ENCODE measurements at places on chromosomes 5 and 9.

DNA sequence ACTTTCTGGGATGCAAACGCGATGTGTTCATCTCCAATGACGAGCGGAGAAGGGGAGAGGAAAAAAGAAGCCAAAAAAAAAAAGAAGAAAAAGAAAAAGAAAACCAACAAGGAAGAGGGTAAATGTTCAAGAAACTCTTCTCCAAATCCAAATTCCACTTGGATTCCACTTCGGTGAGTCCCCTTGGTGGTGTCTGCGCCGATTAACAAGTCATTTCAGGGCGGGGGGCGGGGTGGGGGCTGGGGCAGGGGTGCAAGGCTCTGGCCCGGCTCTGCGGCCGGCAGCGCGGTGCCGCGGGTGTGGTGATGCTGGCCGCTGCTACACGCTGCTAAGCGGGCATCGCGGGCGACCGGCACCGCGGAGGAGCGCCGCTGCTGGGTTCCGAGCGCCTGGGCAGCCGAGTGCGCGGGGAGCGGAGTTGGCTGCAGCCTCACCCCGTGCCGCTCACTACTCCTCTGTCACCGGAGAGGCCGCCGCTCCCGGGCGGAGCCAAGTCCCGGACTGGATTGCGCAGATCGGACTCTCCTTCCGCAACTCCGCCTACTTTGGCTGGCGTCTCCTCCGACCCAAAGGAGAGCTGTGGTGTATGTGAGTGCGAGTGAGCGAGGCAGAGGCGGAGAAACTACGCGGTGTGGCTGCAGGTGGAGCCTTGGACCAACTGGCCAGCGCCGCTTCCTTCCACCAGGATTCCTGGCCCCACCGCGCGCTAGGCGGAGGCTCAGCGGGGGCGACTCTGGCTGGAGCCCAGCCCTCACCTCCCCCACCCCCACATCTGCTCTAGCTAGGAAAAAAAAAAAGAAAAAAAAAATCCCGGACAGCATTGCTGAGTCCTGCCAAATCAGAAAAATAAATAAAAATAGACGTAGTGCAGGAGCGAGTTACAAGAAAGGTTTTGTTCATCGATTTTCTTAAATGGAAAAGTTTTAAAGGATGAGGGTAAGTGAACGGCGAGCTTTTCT is at the start of gene SEMA6A:
Gene SEMA6A, minus strand, starts transcription at position 457 of the 959 bp plus-strand sequence. CDS start 69,879 bp downstream, outside the sequence.
- H3K36me3 ChIP-seq = no peaks in the 10 kb centered on the region
- peak within 1 kb of the TSS; percentile 96 for H3K27ac ChIP-seq
- H3K27me3 ChIP-seq = peaks cover 10% of the 10 kb centered on the region
- H3K4me1 ChIP-seq = peaks cover 11% of the 10 kb centered on the region
- peak within 1 kb of the TSS; percentile 85 for H3K4me3 ChIP-seq

DNA sequence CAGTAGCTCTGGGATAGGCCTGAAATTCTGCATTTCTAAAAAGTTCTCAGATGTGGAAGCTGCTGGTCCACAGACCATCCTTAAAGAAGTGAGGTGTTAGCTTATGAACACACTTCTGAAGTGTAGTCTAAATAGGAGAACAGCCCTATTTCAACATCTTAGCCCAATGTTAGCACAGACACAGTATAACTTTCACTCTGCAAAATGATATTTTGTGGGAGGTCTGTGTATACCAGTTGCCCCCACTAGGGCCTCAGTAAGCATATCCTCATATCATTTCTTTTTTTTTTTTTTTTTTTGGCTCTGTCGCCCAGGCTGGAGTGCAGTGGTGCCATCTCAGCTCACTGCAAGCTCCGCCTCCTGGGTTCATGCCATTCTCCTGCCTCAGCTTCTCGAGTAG is 7.5 kb upstream of the HABP4 start:
- H3K27me3 ChIP-seq = peaks cover 3% of the 10 kb centered on the region
- no peak overlapping the region for H3K27ac ChIP-seq
- no peaks in the 10 kb centered on the region for H3K4me1 ChIP-seq

GRCh38 chr9:132826621-132827365 is 51.3 kb downstream of the AK8 start:
- no peaks in the 10 kb centered on the region for H3K27me3 ChIP-seq
- no peak overlapping the region for H3K27ac ChIP-seq
- H3K36me3 ChIP-seq = no peaks in the 10 kb centered on the region
- H3K4me3 ChIP-seq = no peak overlapping the region
- DNase-seq = no peak

DNA sequence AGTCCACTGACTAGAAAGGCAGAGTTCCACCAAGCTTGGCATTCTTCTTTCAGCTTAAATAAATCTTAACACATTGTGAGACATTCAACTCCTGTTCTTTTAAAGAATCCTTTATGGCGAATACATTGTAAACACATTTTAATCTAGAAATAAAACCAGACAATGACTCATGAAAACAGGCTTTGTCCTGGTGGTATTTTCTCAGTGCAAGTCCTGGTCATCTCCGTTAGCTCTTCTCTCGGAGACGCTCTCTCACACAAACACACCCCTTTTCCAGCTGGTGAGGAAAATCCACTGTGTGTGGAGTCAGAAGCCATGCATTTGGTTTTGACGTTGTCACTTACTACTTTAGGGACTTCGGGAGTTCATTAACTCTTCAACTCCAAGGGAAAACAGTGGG is 140.4 kb downstream of the AUH start:
- no peak for DNase-seq
- H3K27ac ChIP-seq = no peak overlapping the region
- no peak overlapping the region for H3K4me3 ChIP-seq
- H3K4me1 ChIP-seq = no peaks in the 10 kb centered on the region

- no peaks in the 10 kb centered on the region for H3K4me1 ChIP-seq
- no peak overlapping the region for H3K4me3 ChIP-seq
- H3K36me3 ChIP-seq = peaks cover 12% of the 10 kb centered on the region
- DNase-seq = no peak
- no peaks in the 10 kb centered on the region for H3K27me3 ChIP-seq
- H3K27ac ChIP-seq = no peak overlapping the region
These were observed 102.2 kb downstream of the COL5A1 start for GRCh38 chr9:134743853-134744252.

GRCh38 chr5:78591138-78591612 is 57.4 kb downstream of the LHFPL2 start:
- no peak overlapping the region for H3K27ac ChIP-seq
- no peaks in the 10 kb centered on the region for H3K27me3 ChIP-seq
- peaks cover 11% of the 10 kb centered on the region for H3K36me3 ChIP-seq
- H3K4me1 ChIP-seq = peaks cover 18% of the 10 kb centered on the region

- H3K4me3 ChIP-seq = no peak overlapping the region
- H3K4me1 ChIP-seq = peaks cover 61% of the 10 kb centered on the region
- no peak for DNase-seq
- peak overlapping the region; percentile 72 for H3K27ac ChIP-seq
- H3K27me3 ChIP-seq = no peaks in the 10 kb centered on the region
- H3K36me3 ChIP-seq = no peaks in the 10 kb centered on the region
These were observed 3.4 kb downstream of the RAPGEF1 start for GRCh38 chr9:131736431-131736830.

- H3K4me3 ChIP-seq = no peak overlapping the region
- H3K4me1 ChIP-seq = no peaks in the 10 kb centered on the region
- DNase-seq = no peak
These were observed 76.8 kb downstream of the FCHO2 start for GRCh38 chr5:73032635-73033034.

- H3K4me1 ChIP-seq = no peaks in the 10 kb centered on the region
- DNase-seq = no peak
These were observed 30.1 kb downstream of the FNIP1 start for GRCh38 chr5:131766689-131767088.

GRCh38 chr9:107190061-107190935 is 92.8 kb upstream of the RAD23B start:
- H3K4me1 ChIP-seq = peaks cover 6% of the 10 kb centered on the region
- peak; percentile 50 for DNase-seq
- no peaks in the 10 kb centered on the region for H3K36me3 ChIP-seq
- H3K27me3 ChIP-seq = no peaks in the 10 kb centered on the region
- H3K4me3 ChIP-seq = no peak overlapping the region

GRCh38 chr9:91421971-91422757 is 1.5 kb downstream of the NFIL3 start:
- peak overlapping the region; percentile 97 for H3K27ac ChIP-seq
- H3K27me3 ChIP-seq = no peaks in the 10 kb centered on the region
- peak overlapping the region; percentile 92 for H3K4me3 ChIP-seq
- peak; percentile 68 for DNase-seq

- no peaks in the 10 kb centered on the region for H3K4me1 ChIP-seq
- no peaks in the 10 kb centered on the region for H3K36me3 ChIP-seq
- no peaks in the 10 kb centered on the region for H3K27me3 ChIP-seq
- H3K4me3 ChIP-seq = no peak overlapping the region
These were observed 111.8 kb downstream of the CAVIN4 start for GRCh38 chr9:100689635-100690034.

- H3K27ac ChIP-seq = no peak overlapping the region
- H3K36me3 ChIP-seq = no peaks in the 10 kb centered on the region
- no peak for DNase-seq
- H3K4me3 ChIP-seq = no peak overlapping the region
- H3K4me1 ChIP-seq = no peaks in the 10 kb centered on the region
These were observed 413.0 kb upstream of the PTPRD start for GRCh38 chr9:11025775-11026174.

DNA sequence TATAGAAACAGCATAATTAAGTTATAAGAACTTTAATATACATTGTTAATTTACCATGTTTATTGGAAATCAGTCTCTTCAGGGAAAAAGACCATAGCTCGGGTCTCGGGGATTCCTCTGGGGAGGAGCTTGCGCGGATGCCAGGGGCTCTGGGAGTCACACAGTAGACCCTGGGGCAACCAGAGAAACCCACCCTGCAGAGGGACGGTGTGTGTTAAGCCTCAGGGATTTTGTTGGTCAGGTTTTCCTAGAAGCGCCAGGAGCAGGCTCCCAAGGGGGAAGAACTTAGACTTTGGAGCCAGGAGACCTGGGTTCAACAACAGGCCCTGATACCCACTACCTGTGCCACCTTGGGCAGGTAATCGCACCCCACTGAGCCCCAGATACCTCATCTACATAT is 297.9 kb downstream of the MED10 start:
- H3K27me3 ChIP-seq = no peaks in the 10 kb centered on the region
- no peak for DNase-seq
- H3K4me3 ChIP-seq = no peak overlapping the region
- H3K27ac ChIP-seq = no peak overlapping the region
- H3K36me3 ChIP-seq = no peaks in the 10 kb centered on the region
- no peaks in the 10 kb centered on the region for H3K4me1 ChIP-seq

DNA sequence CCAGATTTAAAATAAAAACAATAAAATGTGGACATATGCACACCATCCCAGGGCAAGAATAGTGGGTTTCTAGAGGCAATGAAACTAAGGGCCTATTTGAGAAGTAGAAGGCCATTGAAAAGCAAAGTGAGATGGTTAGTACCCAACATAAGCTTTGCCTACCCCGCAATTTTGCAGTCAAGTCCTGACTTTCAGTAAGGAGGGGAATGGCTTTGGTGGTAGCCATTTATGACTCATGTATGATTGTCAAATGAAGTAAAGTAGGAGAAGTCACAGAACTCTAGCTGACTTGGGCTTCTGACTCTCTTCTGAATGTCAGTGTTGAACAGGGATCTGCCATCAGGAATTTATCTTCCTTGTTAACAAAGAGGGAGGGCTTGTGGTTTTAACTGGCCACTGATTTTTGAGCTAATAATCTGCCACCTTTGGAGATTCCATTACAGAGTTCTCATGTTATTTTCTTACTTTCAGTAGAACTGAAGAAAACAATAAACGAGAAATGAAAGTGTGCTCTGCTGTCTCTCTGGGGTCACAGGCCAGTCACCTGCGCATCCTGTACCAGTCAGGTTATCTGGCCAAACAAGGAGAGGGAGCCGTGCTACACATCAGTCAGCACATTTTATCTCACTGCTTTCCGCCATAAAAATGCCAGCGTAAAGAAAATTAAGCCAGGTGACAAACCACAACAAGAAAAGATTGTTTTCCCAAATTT is 14.3 kb upstream of the SNCAIP start:
- DNase-seq = no peak
- no peak overlapping the region for H3K27ac ChIP-seq
- H3K27me3 ChIP-seq = no peaks in the 10 kb centered on the region
- no peaks in the 10 kb centered on the region for H3K36me3 ChIP-seq
- no peak overlapping the region for H3K4me3 ChIP-seq

GRCh38 chr5:108257996-108258395 is 123.9 kb downstream of the FBXL17 start:
- no peak overlapping the region for H3K27ac ChIP-seq
- no peak for DNase-seq
- H3K4me3 ChIP-seq = no peak overlapping the region
- peaks cover 11% of the 10 kb centered on the region for H3K4me1 ChIP-seq

GRCh38 chr9:129648764-129649115 is 6.8 kb upstream of the ASB6 start:
- no peaks in the 10 kb centered on the region for H3K27me3 ChIP-seq
- no peak overlapping the region for H3K27ac ChIP-seq
- no peaks in the 10 kb centered on the region for H3K36me3 ChIP-seq
- no peak overlapping the region for H3K4me3 ChIP-seq
- H3K4me1 ChIP-seq = no peaks in the 10 kb centered on the region

DNA sequence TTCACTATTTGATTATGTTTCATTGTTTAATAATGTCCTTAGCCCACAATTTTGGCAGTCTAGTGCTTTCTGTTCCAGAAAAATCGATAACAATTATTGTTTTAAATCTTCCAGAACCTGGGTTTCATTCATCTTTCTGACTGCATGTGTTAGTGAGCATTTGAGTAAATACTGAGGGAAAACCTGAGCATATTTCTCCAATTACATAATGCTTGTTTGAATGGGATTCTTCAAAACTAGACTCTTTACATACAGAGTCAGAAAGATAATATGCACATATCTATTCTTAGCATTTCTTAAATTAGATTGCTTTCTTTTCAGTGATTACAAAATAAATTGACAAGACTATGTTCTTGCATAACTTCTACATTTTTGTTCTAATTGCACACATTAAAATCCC is 21.9 kb downstream of the GABRA6 start:
- H3K36me3 ChIP-seq = no peaks in the 10 kb centered on the region
- no peak overlapping the region for H3K27ac ChIP-seq
- DNase-seq = no peak

DNA sequence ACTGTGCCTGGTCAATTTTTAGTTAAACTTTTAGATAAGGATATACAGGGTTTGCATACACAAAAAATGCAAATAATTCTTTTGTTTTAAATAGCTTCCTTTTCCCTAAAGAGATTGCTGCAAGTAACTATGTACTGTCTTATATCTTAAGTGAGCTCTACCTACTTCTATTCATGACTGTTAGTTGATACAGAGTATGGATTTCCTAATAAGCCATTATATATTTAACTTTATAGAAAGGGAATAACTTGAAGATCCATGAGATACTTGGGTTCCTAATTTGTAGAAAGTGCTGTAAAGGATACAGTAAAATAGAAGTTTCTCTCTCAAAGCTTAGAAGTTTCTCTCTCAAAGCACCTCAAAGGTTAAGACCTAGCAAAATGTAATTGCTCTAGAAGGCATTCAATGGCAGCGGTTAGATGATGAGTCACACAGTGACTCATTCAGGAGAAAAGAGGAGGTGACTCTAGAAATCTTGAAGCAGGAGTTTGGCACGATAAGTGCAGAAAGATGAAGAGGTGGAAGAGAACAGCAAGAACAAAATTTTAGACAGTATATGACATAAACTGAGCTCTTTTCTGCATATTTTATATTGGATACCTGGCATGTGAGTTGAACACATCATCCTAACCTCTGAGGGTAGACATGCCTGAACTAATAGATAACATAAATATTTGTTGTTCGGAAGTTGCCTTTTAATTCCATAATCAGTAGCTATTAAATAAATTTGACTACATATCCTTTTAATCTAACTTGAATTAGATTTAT is 5.5 kb upstream of the DNAJC21 start:
- no peak overlapping the region for H3K4me3 ChIP-seq
- peaks cover 40% of the 10 kb centered on the region for H3K36me3 ChIP-seq
- H3K27ac ChIP-seq = peak overlapping the region; percentile 4
- no peaks in the 10 kb centered on the region for H3K27me3 ChIP-seq
- no peaks in the 10 kb centered on the region for H3K4me1 ChIP-seq

- no peak for DNase-seq
- no peak overlapping the region for H3K27ac ChIP-seq
- no peaks in the 10 kb centered on the region for H3K36me3 ChIP-seq
- H3K4me3 ChIP-seq = no peak overlapping the region
These were observed 8.6 kb downstream of the SUSD3 start for GRCh38 chr9:93066978-93067603.
